ENCODE measurements at places on chromosomes 16 and 17.

DNA sequence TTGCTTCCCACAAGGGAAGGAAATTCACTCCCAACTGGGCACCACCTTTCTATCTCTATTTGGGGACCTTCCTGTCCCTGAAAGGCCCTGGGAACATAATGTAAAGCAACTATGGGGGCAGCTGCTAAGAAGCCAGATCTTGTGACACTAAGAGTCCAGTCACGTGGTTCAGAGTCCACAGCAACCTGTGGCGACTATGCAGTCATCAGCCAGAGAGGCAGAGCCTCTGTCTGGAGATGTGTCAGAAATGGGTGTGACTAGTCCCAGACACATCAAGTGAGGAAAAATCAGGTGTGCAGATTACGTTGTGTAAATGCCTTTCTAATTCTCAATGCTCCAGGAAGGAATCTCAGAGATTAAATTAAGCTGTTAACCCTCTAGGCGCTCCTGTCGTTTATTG is 26.6 kb upstream of the SKAP1 start:
- no peak for DNase-seq

DNA sequence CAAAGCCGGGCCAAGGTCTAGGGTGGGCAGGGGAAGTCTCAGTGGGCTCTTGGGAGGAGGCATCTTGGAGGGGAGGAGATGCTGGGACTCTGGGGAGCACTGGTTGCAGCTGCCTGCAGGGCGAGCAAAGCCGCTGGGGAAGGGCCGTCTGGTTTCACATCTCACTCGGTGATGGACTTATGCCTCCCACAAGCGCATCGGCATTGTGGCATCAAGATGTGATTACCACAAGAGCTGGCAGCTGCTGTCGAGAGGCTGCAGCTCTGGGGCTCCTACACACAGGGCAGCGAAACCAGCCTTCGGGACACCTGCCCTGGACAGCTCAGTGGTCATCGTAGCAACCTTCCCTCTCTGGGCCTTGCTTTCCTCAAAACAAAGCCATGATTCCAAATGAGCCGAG is 3.1 kb upstream of the KCNJ12 start:
- no peak for DNase-seq

DNA sequence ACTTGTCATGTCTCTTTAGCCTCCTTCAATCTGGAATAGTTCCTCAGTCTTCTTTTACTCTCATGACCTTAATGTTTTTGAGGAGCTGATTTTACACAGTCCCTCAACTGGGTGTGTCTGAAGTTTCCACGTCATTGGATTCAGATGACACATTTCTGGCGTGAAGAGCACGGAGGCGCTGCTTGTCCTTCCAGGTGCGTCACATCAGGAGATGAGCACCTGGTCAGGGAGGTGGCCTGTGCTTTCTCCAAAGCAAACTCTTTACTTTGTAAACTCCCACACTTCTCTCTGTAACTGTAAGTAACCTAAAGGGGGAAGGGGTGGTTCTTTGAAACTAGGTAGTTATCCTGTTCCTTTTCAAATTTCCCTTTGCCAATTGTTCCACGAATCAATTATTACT is 52.5 kb upstream of the MNT start:
- DNase-seq = no peak

GRCh38 chr16:87765473-87765775 is 362 bp downstream of the KLHDC4 start:
- peak; percentile 28 for DNase-seq

DNA sequence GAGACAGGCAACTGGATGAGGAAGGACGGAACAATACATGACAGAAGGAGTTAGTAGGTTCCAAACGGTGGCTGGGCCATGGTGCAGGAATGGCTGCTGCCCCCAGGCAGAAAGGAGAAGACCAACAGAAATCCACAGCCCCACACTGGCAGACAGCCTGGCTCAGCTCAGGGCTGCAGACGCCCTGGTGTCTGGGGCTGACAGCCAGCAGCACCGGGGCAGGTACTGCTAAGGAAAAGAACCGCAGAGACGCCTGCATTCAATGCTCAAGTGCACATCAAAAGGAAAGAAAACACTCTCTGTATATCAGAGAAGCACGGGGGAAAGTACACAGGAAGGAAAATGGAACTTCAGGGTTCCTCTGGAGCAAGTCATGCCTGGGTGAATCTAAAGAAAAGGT is 53.4 kb downstream of the GAS7 start:
- DNase-seq = no peak

- no peak for DNase-seq
Observed at GRCh38 chr16:70702624-70703023, 16.8 kb upstream of the MTSS2 start.

DNA sequence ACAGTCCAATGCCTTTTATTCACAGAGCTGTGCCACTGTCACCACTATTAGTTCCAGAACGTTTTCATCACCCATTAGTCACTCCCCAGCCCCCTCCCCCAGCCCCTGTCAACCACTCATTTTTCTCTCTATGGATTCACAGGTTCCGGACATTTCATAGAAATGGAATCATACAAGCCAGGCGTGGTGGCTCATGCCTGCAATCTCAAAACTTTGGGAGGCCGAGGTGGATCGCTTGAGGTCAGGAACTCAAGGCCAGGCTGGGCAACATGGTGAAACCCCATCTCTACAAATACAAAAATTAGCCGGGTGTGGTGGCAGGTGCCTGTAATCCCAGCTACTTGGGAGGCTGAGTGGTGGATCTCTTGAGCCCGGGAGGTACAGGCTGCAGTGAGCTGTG is 759 bp upstream of the PAM16 start:
- no peak for DNase-seq

All from stimulated activated CD4-positive, alpha-beta T cell treated with anti-CD3 and anti-CD28 coated beads, Interleukin-4, amount 100 ng/mL, for 1 hour (primary cell).